GM12891 (cell line): ENCODE measurements at places on chromosomes 6 and 20.

DNA sequence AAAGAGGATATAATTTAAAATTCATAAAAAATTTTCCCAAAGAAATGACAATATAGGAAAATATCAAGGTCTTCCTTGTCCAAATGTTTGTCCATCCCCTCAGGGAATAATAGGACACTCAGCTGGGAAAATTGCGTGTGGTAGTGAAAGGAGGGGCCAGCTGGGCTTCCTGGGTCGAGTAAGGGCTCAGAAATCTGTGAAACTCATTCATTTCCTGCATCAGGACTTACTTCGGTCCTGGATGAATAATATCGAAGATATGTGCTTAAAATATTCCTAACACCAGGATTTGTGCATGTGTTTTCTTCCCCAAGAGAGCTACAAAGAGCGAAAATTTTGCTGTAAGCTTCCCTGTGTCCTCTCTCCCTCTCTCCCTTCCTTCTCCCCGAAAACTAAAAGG lies 118.2 kb upstream of the GJE1 start:
- DNase-seq: no peak

- no peak for DNase-seq
Measured at GRCh38 chr6:113920663-113921267, 50.2 kb downstream of the HDAC2 start.

GRCh38 chr20:21046413-21047070 lies 59.6 kb downstream of the LINC00237 start:
- DNase-seq: no peak

DNA sequence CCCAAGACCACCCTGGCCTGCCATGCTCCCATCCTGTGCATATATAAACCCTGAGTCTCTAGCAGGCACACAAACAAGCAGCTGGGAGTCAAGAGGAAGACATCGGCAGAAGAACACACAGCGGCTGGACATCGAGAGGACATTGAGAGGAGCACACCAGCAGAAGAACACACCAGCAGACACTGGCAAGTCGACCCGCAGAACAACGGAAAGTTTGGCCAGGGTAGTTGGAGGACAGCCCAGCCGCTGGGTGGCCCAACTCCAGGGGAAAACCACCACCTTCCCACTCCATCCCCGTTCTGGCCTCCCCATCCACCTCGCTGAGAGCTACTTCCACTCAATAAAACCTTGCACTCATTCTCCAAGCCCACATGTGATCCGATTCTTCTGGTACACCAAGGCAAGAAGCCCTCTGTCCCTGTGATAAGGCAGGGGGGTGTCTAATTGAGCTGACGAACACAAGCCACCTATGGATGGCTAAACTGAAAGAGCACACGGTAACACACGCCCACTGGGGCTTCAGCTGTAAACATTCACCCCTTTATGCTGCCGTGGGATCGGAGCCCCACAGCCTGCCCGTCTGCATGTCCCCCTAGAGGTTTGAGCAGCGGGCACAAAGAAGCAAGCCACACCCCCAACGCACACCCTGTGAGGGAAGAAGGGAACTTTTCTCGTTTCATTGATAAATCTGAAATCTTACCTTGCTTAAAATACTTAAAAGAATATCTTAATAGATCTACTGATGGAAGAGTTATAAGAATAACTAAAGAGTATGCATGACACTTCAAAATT lies 13.8 kb downstream of the TMX4 start:
- DNase-seq: no peak

GRCh38 chr6:138526822-138527235 lies 27.5 kb upstream of the NHSL1 start:
- no peak for DNase-seq

- DNase-seq: no peak
Measured at GRCh38 chr20:41574802-41575389, 43.3 kb downstream of the CHD6 start.

GRCh38 chr6:163438940-163439335 lies 24.4 kb downstream of the QKI start:
- DNase-seq: no peak

GRCh38 chr20:26209171-26209941 lies 512.7 kb upstream of the ZNF337 start:
- DNase-seq: no peak

GRCh38 chr6:168158213-168158979 lies 79.4 kb upstream of the FRMD1 start:
- no peak for DNase-seq

- no peak for DNase-seq
Measured at GRCh38 chr6:148379966-148380713, 37.5 kb downstream of the SASH1 start.

DNA sequence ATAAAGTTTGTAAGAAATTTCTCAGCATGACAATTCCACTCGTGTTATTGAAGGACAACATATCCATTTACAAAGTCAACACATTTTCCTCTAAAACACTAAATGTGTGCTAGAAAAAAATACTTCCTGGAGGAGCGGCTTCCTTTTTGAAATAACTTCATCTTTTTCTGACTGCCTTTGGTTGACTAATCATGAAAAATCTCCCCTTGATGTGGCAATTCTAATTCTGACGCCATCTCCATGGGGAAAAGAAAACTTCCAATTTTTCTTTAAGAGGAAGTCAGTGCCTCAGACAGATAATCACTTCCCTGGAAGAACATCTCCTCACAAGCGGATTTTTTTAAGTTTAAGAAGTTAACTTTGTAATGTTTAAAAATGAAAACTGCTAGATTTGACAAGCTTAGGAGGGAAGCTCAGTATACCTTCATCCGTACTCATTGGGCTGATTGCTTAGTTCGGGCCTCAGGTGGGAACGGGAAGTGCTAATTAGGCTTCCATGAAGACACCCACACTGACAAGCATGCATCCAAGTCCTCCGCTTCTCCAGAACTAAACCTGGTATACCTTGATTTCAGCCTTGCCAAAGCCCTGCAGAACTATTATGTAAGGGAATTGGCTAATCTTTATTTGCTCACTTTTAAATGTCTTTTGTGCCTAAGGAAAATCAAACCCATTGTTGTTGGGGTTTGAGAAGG lies 35.1 kb upstream of the DUSP22 start:
- no peak for DNase-seq

GRCh38 chr20:4070323-4071177 lies 55.2 kb upstream of the RNF24 start:
- DNase-seq: no peak

GRCh38 chr20:17733767-17734304 lies 34.1 kb downstream of the BANF2 start:
- no peak for DNase-seq

DNA sequence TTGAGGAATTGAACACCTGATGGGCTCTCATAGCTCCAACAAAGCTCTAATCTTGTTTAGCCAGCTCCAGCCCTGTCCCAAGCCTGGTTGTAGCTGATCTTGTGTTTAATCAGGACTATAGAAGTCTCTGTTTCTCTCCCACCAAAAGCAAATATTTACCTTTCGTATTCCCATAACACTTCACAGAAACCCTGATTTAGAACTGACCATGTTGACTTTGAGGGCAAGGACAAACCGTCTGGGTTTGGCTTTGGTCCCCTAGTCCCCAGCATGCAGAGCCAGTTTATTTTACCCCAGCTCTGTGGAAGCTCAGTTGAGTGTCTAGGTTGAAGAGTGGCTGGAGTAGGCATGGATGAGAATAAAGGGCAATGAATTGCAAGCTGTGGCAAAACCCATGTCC lies 18.0 kb upstream of the SIM1 start:
- DNase-seq: no peak

- no peak for DNase-seq
Measured at GRCh38 chr20:61557621-61558020, 305.6 kb downstream of the CDH4 start.

DNA sequence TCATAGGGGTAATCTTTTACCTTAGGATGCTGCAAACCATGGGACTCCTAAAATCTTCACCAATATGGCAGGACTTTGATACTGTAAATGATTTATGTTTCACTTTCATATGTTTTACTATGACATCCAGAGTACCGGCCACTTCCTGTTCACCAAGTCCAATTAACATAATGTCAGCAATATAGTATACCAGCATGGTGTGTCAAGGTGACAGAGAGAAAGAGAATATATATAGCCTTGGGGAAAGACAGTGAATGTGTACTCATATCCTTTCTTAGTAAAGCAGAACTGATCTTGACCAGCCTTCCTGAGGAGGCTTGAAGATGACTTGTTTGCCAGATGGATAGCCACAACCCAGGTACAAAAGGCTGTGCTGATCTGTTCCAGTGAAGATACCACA lies 127.9 kb downstream of the NRN1 start:
- no peak for DNase-seq

GRCh38 chr20:37234254-37234581 lies 27.4 kb downstream of the GHRH start:
- no peak for DNase-seq
